Cardiac septum (tissue), 1 donor: ENCODE measurements at places on chromosomes 12 and 14.

DNA sequence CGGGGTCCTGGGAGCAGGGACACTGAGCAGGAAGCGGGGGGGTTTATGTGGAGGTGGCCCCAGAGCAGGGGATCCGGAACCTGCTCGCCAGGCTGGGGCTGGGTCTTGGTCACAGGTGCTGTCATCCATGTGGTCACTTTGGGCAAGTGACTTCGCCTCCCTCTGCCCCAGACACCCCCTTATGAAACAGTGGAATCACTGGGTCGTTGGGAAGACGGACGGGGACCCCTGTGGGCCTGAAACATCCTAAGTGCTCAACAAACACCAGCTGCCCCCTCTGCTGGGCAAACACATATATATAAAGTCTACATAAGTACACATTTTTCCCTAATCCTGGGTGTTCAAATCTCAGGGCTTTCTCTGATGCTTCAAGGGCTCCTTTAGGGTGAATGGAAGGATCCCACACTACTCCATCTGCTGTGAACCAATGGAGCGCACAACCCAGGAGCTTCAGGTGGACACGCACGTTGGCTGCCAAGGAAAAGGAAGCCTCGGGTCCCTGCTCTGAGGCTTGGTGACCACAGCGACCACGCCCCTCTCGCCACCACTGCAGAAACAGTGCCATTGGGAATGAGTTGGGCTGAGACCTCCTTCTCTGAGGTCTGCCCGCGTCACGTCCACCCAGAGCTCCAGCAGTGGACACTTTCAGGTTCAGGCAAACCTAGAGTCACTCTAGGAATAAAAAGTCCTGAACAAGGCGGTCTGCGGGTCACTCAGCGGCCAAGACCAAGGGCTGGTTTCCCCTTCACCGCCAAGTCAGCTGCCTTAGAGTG lies 54.6 kb downstream of the CDC42BPB start:
- no peak for DNase-seq

- no peak for DNase-seq
Observed at GRCh38 chr14:89489761-89490437, 72.9 kb upstream of the FOXN3 start.

- DNase-seq = no peak
Observed at GRCh38 chr12:32789916-32790315, 34.2 kb upstream of the YARS2 start.

GRCh38 chr14:91570021-91570420 lies 59.9 kb upstream of the PPP4R3A start:
- DNase-seq = no peak

DNA sequence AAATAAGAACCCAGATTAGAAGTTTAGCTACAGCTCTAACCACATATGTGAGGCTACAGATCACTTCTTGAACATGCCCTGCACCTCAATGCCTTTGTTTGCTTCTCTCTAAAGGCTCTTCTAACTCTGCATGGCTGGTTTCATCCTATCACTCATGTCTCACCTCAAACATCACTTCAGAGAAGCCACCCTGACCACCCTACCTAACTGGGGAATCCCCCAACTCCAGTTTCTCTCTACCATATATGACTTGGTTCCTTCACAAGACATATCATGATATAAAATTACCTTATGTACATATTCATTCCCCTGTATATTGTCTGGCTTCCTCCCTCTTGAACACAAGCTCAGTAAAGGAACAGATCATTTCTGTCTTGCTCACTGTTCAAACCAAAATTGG lies 250.2 kb upstream of the GRIP1 start:
- no peak for DNase-seq

DNA sequence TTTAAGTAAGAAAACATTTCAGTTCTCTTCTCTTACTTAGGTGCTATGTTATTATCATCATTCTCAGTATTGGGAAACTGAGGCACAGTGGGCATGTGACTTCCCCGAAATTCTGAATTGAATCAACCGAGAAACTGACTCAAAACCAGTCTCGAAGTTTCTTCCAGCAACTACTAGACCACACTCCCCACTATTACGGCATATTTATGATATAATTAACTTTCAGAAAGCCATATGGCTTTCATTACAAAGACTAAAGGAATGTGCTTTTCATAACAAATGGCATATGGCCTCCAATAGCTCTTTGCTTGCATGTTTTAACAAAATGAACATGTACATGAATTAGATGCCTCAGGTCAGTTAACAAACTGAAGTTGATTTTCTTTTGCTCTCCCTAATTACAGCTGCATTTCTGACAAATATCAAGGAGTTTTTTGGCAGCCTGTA lies 182.9 kb upstream of the SLC38A2 start:
- no peak for DNase-seq
